Ecto neural progenitor cell (in vitro differentiated cells): ENCODE measurements at places on chromosomes 11 and 22.

GRCh38 chr11:135043434-135043833 is 631.4 kb upstream of the B3GAT1 start:
- no peak for DNase-seq

- DNase-seq = no peak
Observed at GRCh38 chr11:27179334-27179733, 138.7 kb downstream of the BBOX1 start.

GRCh38 chr11:125141178-125141577 is 23.4 kb upstream of the PKNOX2 start:
- DNase-seq = no peak

- DNase-seq = no peak
Observed at GRCh38 chr11:11995601-11996000, 12.8 kb downstream of the DKK3 start.

DNA sequence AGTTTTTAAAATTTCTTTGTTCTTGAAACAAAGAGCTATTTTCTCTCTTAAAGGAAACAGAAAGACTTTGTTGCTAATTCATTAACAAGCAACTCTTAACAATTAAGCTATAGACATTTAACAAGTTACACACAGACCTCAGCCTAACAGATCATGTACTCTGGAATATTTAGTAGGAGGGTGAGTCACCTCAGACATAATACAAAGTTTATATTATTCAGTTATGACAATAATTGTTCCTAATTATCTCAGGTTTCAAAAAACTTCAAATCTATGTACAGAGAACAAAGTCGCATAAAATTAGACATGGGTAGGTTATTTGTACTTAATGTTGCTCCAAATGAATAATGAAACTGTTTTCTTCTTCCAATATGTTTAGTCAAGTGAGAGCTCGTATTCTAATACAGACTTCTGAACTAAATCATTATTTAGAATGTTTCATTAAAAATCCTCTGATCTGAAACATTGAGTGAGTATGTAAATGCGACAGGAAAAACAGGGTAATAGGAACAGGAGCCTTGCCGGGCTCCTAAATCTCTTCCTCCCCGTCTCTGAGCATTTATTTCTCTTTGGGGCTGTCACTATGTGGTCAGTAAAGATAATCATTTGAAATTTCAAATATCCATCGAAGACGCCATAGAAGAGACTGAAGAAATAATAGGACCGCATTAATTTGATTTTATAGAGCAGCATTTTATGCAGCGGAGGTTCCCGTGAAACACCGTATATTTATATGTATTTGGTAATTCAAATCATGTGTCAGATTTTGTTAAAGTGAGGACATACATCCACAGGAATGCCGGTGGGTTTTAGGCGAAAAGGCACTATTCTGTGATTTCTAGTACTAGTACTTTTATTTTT is 8.7 kb upstream of the BARX2 start:
- DNase-seq = no peak

- peak; percentile 49 for DNase-seq
Observed at GRCh38 chr11:116373104-116373944, 399.5 kb downstream of the BUD13 start.

GRCh38 chr11:73478737-73479347 is 102.6 kb downstream of the RELT start:
- no peak for DNase-seq

DNA sequence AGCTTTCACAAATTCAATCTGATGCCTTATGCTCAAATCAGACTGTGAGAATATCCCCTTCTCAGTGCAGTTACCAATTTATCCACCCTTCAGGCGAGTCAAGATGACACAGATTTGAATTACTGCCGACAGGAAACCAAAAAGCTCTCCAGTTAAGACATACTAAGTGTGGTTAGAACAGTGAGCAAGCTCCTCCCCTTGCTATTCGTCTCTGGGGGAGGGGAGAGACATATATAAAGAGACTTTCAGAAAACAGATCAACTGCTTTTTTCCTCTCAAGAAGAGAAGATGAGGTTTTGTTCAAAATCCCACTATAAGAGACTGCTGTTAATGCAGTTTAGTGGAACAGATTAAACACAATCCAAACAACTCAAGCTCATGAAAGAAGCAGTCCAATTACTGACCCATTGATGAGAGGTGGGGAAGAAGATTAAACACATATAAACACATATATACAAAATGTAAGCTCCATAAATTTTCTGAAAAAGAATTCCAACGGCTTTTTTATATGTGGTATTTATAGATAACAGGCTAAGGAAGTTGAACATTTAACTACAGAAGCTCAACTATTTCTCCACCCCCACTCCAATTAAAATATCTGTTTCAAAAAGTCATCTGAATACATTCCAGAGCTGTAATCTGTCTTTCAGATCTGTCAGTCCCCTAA is 102.7 kb downstream of the MRTFA start:
- no peak for DNase-seq

GRCh38 chr22:19841641-19842392 is 12.9 kb downstream of the GNB1L start:
- DNase-seq = no peak

DNA sequence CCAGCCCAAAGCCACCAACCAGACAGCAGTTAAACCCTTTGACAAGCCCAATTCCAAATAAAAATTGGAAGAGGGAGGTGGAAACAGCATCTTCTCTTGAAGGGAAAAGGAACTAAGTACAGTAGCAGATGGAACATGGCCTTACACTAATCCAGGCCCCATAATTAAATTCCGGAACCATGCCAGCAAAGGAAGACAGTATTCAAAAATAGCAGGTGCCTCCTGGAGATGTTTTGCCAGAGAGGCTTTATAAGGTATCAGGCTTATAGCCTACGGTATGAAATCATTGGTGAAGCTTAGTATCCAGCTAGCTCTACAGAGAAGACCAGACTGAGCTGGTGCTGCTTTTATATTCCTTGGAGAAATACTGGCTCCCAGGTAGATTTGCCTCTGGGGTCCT is 344.1 kb upstream of the API5 start:
- no peak for DNase-seq

GRCh38 chr22:42303396-42304323 is 33.2 kb upstream of the TCF20 start:
- DNase-seq = no peak
